ENCODE measurements at places on chromosomes 6 and 20.

- DNase-seq = peak; percentile 47
Observed at GRCh38 chr6:6131492-6132109, 124.9 kb upstream of the NRN1 start.

DNA sequence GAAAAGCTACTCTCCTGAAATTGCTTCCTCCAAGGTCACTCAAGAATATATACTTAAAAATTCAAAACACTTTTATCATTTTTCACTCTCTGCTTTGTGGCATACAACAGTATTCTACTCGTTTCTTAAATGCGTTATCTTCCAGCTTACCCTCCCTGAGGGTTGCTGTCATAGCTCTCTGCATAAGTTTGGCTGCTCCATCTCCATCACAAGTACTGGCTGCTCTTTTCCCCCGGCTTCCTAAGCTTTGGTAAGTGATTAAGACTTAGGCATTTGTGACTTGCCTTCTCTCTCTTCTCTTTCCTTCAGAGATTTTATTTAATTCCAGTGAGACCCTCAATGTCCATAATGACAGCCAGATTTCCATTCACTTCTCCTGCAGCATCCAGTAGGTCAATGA, 128.3 kb downstream of the NKAIN2 start:
- no peak for DNase-seq

GRCh38 chr6:10873374-10873773, 8.5 kb downstream of the GCM2 start:
- no peak for DNase-seq

- no peak for DNase-seq
Observed at GRCh38 chr20:44110816-44111568, 76.0 kb downstream of the JPH2 start.

GRCh38 chr20:23358923-23359593, 2.9 kb upstream of the GZF1 start:
- DNase-seq = peak; percentile 58

GRCh38 chr6:73169111-73169510, 56.2 kb downstream of the KHDC1L start:
- no peak for DNase-seq

- DNase-seq = no peak
Observed at GRCh38 chr6:143301188-143301587, 149.3 kb downstream of the ADAT2 start.

DNA sequence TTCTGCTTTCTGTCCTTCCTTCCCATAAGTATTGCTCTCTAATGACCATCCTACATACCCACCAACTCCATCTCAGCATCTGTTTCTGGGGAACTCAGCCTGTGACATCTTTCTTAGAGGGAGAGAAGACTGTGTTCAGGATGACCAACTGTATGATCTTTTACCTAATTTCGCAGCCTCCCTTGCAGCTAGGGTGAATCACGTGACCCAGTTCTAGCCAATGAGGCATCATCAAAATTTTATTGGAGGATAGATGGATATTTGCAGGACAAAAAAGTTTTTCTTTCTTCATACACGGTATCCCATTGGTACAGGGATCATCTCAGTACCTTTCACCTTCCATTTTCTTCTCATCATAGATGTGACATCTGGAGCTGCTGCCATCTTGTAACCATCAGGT, 14.4 kb upstream of the MC3R start:
- DNase-seq = no peak

DNA sequence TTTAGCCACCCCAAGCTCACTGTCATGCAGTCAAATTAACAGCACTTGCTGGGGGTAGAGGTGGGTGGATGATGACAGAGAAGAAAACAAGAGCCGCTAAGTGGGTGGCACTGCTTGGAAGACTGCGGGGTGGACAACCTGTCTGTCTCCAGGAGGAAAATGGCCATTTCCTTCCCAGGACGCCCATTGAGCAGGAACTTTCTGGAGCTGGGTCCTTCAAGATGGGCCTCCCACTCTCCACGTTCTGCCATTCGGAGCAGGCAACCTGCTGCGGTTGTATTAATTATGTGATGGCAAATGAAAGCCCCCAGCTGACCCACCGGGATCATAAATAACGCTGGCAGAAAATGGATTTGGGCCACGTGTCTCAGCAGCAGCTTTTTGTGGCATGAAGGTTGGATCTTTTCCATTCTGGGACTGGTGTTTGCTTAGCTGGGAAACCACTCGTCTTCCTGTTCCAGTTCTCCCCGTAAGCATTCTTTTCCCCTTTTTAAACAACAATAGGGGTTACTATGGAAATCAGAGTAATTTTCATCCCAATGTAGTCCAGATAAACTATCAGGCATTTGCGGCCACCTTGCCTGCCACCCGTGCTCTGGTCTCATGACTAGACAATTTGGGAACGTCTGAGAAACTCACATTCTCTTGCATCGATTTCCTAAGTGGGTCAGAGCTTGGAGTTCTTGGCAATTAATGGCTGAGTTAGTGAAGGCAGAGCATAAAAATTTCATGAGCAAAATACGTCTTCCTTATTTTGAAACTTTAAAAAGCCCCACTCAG, 215.5 kb downstream of the ANKRD60 start:
- DNase-seq = no peak

GRCh38 chr20:1357921-1358671, 29.2 kb upstream of the SDCBP2 start:
- DNase-seq = no peak

DNA sequence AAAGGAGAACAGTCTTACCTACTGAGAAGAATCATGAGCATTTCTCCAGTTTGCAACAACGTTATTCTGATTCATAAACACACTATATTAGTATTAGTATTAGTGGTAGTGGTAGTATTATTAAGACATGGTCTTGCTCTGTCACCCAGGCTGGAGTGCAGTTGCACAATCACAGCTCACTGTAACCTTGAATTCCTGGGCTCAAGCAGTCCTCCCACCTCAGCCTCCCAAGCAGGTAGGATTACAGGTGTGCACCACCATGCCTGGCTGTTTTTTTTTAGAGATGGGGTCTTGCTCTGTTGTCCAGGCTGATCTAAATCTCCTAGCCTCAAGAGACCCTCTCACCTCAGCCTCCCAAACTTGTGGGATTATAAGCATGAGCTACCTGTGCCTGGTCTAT, 363.5 kb downstream of the SAMD5 start:
- DNase-seq = no peak

GRCh38 chr6:119501798-119502483, 152.4 kb upstream of the MAN1A1 start:
- no peak for DNase-seq

GRCh38 chr6:22008248-22008836, 288.5 kb downstream of the PRL start:
- no peak for DNase-seq

- DNase-seq = no peak
Observed at GRCh38 chr20:858011-858410, 24.5 kb downstream of the FAM110A start.

GRCh38 chr6:35419417-35419816, 32.7 kb upstream of the FANCE start:
- peak; percentile 12 for DNase-seq

GRCh38 chr20:61841966-61842365, 223.7 kb downstream of the TAF4 start:
- DNase-seq = no peak

DNA sequence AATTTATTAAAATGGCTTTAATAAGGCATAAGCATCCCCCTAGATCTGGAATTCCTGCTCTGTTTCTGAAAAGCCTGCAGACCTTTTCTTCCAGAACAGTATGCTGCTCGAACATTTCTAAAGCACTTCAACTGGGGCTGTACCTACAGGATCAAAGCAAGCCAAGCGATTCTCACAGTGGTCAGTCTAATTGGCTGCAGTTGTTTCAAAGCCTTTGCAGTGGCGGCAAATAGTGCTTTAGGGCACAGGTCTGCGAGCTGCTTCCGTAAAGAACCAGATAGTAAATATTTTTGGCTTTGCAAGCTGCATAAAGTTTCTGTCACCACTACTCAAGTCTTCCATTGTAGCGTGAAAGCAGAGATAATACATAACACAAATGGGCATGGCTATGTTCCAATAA, 88.9 kb upstream of the FBXL4 start:
- no peak for DNase-seq

- DNase-seq = no peak
Observed at GRCh38 chr20:9422321-9423057, 91.9 kb upstream of the LAMP5 start.

GRCh38 chr6:131628726-131629125, 684 bp upstream of the MED23 start:
- DNase-seq = peak; percentile 38

GRCh38 chr20:23222531-23223200, 127.9 kb upstream of the NXT1 start:
- DNase-seq = no peak

GRCh38 chr20:63748070-63748933, 8.7 kb downstream of the SLC2A4RG start:
- DNase-seq = no peak

DNA sequence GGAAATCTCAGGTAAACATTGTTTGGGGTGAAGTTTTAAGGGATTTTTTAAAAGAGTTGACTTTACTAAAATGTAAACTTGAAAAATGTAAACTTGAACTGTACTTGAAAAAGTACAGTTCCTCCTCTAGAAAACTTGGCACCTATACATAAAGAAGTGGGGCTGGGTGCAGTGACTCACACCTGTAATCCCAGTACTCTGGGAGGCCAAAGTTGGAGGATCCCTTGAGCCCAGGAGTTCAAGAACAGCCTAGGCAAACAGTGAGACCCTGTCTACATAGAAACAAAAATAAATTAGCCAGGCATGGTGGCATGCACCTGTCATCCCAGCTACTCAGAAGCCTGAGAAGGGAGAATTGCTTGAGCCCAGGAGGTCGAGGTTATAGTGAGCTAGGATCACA, 7.2 kb downstream of the BTBD9 start:
- no peak for DNase-seq

GRCh38 chr20:23266530-23267398, 83.8 kb upstream of the NXT1 start:
- DNase-seq = no peak

DNA sequence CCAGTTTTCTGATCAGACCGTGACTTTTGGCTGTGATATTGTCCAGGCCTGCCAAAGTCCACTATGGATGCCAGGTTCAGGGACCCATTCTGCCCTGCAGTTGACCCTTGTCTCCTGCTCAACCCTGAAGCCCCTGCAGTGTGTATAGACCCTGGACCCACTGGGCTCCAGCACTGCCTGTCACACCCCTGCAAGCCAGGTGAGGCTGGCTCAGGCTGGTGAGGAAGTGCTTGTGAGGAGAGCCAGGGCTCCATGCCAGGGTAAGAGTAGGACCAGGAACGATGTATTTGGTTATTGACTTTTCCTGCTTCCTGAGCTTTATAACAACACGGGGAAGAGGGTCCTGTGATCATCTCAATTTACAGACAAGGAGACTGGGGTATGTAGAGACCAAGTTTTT, 19.1 kb upstream of the CD93 start:
- DNase-seq = no peak

DNA sequence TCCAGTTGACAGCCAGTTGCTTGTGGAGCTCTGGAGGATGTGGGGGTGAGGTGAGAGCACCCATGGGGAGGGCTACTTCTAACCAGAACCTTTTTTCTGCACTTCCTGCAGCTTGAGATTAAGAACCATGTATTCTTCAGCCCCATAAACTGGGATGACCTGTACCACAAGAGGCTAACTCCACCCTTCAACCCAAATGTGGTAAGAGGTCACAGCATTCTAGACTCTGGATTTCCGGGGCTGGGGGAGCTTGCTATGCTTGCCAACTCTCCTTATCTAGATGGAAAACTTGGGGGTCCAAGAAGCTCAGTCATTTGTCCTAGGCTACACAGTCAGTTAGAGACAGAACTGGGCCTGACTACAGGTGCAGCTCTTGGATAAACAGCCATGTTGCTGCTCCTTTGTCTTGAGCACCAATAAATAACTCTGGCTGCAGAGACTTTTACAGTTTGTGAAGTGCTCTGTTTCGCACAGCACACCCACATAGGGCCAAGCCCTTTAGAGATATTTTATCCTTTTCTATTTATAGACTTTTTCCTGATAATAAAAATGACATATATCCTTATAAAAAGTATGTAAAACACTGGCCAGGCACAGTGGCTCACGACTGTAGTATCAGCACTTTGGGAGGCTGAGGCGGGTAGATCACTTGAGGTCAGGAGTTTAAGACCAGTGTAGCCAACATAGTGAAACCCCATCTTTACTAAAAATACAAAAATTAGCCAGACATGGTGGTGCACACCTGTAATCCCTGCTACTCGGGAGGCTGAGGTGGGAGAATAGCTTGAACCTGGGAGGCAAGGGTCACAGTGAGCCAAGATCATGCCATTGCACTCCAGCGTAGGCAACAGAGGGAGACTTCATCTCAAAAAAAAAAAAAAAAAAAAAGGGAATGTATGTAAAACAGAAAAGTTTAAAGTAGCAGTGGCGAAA, 10.6 kb upstream of the IFT52 start:
- DNase-seq = peak; percentile 86

DNA sequence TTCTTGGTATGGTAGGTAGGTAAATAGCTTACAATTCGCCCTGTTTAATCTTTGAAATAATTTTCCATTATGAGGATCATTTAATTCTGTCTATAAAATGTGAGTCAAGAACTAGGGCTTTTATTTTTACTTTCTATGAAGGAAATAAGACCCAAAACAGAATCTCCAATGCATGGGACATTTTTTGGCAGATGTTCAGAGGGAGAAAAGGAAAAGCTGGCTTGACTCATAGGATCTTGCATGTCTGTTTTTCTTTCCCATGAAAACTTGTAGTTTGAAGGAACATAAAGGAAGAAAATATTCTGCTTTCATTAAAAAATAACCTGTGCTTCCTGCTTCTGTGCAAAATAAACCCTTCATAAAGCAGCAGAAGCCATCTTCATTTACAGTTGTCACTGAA, 143.1 kb upstream of the INSM1 start:
- no peak for DNase-seq

DNA sequence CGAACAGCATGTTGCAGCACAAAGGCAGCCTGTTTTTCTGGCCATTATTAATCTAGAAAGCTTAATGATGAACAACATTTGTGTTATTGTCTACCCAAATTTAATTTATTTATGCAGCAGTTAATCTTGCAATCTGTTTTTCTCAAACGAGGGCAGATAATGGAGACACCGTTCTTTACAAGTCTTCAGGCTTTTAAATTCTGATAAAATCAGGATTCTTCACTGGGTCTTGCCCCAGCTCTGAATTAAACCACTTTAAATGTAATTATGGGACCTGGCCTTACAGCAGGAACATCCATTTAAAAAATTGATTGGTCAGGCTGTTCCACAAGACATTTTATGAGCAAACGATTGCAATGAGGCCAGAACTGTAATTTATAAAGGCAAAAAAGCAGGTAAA, 26.5 kb upstream of the INSM1 start:
- no peak for DNase-seq

DNA sequence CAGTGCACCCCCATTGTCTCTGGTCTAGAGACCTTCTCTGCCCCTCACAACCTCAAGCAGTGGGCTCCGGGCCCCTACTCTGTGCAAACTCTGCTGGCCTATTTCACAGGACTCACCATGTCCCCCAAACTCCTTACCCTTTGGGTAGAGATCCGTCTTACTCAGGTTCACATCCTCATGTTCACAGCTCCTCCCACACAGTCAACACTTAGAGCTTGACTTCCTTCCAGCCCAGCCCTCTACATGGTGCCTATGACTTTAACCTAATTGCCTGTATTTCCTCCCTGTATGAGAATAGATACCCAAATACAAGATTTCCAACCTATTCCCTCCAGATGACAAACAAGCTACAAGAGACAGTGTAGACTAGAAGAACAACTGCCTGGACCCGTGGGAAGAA, 528.6 kb upstream of the JARID2 start:
- no peak for DNase-seq

Data from hematopoietic multipotent progenitor cell treated with erythropoietin and hydrocortisone succinate and interleukin-3 and kit ligand, for 8 days (in vitro differentiated cells).